ENCODE measurements at places on chromosomes 1 and 21.

- peak; percentile 57 for DNase-seq
Measured at GRCh38 chr21:27132266-27132665, 165.4 kb upstream of the ADAMTS5 start.

DNA sequence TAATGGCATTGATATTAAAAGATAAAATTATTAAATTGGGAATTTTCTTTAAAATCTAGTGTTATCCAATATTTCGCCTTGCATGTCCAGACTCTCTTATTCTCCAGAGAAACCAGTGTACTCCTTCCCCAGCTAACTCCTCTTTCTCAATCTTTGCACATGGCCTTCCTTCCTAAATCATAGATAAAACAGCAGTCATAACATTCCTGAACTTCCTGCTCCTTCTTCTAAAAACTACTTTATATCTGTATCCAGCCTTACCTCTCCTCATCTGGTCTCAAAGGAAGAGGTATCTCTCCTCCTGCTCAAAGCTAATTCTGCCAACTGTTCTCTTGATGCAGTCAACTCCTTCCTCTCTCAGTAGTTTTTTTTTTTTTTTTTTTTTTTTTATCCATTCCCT, 39.5 kb upstream of the NEK7 start:
- no peak for DNase-seq

GRCh38 chr1:242187816-242188215, 188.9 kb upstream of the MAP1LC3C start:
- no peak for DNase-seq

DNA sequence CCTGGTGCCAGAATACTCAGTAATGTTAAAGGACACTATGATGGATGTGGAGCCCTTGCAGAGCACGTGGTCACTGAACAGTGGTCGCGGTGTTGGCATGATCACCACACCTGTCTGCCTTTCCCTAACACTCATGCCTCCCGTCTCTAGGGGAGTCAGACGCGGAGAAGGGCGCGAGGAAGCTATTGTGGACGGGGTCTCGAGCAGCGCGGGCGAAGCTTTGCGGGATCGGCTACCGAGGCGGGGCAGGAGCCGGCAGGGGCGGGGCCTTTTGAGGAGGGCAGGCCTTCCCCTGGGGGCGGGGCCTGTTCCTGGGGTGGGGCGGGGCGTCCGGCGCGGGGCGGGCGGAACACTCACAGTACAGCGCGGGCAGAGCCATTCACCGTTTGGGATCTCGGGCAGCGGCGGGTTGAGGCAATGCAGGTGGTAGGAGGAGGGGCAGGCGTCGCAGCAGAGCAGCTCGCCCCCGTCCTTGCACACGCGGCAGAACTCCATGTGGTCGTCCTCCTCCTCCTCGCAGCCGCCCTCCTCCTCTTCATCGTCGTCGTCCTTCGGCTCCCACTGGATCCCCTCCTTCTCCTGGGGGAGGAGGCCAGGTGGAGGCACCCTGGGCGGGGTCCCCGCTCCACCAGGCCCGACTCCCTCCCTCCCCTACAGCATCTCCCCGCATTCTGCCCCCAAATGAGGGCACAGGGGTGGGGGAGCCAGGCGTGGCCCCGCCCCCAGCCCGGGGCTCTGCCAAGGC, 31.5 kb downstream of the CHD5 start:
- no peak for DNase-seq

GRCh38 chr1:225651376-225651871, 1.5 kb downstream of the ENAH start:
- no peak for DNase-seq
